ENCODE measurements at places on chromosomes 5 and 9.

- DNase-seq = no peak
Observed at GRCh38 chr9:84136119-84136868, 155.7 kb downstream of the RMI1 start.

GRCh38 chr9:117644133-117644931 is 59.9 kb upstream of the TLR4 start:
- DNase-seq = peak; percentile 75

GRCh38 chr5:125012727-125013451 is 266.4 kb upstream of the ZNF608 start:
- no peak for DNase-seq

GRCh38 chr5:39447059-39447458 is 22.3 kb upstream of the DAB2 start:
- no peak for DNase-seq

DNA sequence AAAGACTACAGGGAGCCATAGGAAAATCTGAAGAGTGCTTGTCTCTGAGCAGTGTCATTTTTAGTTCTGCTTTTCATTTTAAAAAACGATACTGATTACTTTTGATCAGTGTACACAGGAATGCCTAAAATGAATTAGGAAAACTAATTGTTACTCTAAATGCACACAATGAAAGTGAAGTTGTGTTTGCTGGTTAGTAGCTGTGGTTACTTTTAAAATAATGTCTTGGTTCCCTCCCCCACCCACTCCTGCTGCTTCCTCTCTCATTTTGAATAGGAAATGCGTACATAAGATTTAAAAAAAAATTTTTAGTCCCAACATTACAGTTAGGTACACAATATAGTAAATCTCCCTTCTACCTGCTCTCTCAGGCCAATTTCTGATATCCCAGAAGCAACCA is 47.5 kb upstream of the PLPP1 start:
- DNase-seq = no peak

GRCh38 chr5:102048940-102049339 is 247.1 kb downstream of the SLCO4C1 start:
- no peak for DNase-seq

- DNase-seq = no peak
Observed at GRCh38 chr9:33908749-33909148, 91.8 kb downstream of the UBE2R2 start.

DNA sequence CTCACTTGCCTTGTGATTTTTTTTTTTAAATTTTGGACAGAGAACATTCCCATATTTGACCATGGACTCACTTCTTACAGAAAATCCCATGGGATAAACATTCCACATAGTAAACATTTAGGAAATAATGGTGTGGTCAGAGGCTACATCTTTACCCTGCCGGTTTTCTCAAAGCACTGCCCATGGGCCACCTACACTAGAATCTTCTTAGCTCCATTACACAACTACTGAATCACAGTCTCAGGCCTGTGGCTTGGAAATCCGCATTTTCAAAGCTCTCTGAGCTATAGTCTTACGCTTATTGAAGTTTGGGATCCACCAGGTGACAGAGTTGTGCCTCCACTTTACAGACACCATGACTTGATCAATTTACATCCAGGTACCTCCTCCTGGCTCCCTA is 39.4 kb downstream of the ALG2 start:
- no peak for DNase-seq

- no peak for DNase-seq
Observed at GRCh38 chr9:120913647-120914264, 12.8 kb downstream of the TRAF1 start.

- no peak for DNase-seq
Observed at GRCh38 chr5:72172786-72173185, 65.5 kb downstream of the MAP1B start.

DNA sequence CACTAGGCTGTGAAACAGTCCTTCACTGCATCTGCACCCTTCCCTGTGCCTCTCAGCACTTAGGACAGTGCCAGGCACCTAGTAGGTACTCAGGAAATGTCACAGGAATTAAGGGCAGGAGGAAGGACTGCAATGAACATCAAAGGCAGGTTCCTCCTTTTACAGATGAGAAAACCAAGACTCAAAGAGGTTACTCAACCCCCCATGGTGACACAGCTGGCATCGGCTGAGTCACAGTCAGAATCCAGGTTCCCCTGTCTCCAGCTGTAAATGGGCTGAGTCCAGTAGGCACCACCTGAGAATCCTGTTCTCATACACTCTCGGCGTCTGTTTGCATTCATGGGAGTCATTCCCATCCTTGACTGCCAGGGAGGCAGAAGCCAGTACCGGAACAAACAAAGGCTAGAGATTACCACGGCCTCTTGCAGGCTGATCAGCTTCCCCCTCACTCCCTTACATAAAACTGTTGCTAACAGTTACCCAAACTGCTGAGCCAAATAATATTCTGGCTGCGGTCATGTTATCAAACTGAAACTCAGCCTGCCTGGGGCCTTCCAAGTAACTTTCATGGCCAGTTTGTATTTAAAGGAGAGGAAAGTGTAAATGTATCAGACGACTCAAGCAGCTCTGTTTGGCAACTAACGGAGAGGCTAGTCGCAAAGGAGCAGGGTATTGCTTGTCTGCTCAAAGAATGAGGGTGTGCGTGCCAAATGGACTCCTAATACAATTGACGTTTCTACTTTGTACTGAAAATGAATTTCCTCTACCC is 201.7 kb downstream of the PAPPA start:
- DNase-seq = no peak

DNA sequence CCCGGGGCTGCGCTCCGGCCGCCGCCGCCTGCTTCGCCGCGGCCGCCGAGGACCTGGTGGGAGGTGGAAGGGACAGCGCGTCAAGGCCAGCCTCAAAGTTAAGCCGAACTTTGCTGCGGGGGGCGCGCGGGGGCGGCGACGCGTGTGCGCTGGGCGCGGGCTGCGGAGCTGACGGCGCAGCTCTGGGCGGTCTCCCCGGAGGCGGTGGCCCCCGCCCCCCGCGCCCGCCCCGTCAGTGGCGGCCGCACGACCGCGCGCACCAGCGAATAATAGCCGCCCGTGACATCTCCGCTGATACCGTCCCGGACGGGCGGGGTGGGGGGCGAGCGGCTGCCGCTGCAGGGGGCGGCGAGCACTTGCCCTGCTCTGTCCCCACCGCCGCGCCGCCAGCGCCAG is 579 bp upstream of the FAM78A start:
- no peak for DNase-seq

GRCh38 chr9:69180670-69181069 is 6.6 kb downstream of the TJP2 start:
- DNase-seq = peak; percentile 98

All from kidney capillary endothelial cell (primary cell).